SW480 (cell line): ENCODE measurements at places on chromosomes 3 and 15.

- DNase-seq: no peak
These were observed 499 bp downstream of the ALDH1A2 start for GRCh38 chr15:58064980-58065444.

DNA sequence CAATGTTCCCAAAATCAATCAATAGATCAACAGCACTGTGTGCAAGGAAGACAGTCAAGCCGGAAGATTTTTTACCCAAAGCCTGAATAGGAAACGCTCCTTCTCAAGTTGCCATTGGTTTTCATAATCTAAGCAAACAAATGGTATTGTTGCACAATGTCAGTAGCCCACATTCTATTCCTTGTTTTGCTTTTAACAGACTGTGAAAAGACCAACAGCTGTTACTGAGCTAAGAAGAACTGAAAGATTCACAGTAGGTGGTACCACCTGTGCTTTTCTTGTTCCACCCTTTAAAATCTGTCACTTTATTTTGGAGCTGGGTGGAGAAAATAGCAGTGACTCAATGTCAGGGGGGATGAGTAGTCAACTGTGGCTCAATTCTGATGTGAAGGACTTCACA lies 357.5 kb upstream of the CADM2 start:
- DNase-seq: no peak

- no peak for DNase-seq
These were observed 147.7 kb downstream of the CADPS start for GRCh38 chr3:62727536-62727935.

DNA sequence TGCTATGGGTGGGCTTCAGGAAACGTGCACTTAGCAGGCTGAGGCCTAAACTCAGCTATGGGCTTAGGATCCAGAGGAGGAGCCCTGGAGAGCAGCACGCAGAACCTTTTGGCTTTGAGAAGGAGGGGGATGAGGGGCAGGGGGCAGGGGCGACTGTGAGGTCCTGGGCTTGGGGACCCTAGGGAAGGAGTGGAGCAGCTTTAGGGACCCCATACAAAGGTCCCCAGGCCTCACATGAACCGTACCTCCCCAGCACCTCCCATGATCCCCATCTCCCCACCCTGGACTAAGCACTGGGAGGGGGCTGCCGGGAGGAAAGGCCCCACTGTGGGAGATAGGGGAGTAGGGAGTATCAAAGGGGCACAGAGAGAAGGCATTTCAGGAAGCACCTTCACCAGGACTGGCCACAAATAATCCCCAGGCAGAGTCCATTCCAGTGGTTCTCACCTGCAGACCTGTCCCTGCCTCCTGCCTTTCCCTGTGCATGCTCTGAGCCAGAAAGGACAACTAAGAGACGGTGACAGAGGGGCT lies 62.0 kb upstream of the KLF13 start:
- no peak for DNase-seq

DNA sequence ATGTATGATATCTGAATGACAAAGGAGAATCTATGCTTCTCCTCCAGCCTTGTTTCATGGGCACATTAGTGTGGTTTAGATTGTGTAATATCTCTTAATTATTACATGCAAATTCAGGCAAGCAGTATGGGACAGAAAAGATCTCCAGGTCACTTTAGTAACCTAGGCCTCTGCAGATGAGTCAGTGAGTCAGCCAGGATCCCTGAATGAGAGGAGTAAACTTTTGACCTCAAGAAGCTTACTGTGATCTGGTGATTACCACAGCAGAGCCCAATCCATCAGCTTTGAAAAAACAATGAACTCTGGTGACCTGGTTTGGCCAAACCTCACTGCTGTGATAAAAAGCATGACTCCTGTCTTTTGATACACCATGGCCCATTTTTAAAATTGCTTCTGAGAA lies 107.8 kb downstream of the LRRN1 start:
- no peak for DNase-seq

DNA sequence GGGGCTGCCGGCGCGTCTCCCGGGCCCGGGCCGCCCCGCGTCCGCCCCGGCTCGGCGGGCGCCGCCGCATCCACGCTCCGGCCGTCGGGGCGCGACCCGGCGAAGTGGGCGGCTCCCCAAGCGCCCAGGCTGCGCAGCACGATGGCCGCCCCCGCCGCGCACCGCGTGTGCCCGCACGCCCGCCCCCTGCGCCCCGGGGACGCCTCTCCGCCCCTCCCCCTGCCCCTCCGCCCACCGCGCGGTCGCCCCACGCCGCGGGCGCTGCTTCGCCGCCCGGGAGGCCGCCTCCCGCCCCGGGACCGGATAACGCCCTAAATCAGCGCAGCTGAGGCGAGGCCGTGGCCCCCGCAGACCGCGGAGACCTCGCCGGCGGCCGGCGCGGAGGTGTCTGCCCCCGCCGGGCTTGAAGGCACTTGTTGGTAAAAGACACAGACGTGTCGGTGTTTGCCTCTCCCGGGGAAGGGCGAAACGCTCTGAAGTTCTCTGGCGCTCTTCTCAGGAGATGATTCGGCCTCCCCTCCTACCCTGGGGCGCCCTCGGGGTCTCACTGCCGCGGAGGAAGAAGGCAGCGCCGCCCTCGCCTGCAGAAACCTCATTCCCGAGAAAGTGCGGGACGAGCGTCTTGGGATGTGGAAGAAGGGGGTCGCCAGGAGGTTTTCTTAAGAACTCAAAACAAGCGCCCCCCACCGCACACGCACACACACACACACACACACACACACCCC lies at the start of gene BNC1:
BNC1 (minus strand) TSS at position 106 of the 725 bp plus-strand sequence; CDS start at position 70, 36 bp downstream.
- no peak for DNase-seq

GRCh38 chr3:55571216-55571813 lies 84.2 kb upstream of the WNT5A start:
- DNase-seq: peak; percentile 89

- no peak for DNase-seq
These were observed 56.6 kb downstream of the P3H2 start for GRCh38 chr3:190064112-190064511.

- DNase-seq: no peak
These were observed 156.8 kb downstream of the IMPG2 start for GRCh38 chr3:101163554-101163953.

GRCh38 chr3:22315925-22316324 lies 564.9 kb upstream of the ZNF385D start:
- peak; percentile 2 for DNase-seq

- no peak for DNase-seq
These were observed 58.5 kb upstream of the SAMMSON start for GRCh38 chr3:69941037-69941436.
